ENCODE measurements at places on chromosomes 4 and X. TPM values are rescaled to one million over a fixed set of nuclear protein-coding genes. Genes with fewer than 3 reads are reported as not detected.

CPLX1 gene
- 4.4 TPM for total RNA-seq

GPR82 gene
- 0.27 TPM for total RNA-seq

NKRF gene
- 5.2 TPM for total RNA-seq

CXCL6 gene
- 0.30 TPM for total RNA-seq

PABPC1L2A gene
- not detected for total RNA-seq

TMSB15C gene
- total RNA-seq, result 0.10 TPM

GAGE12F gene
- total RNA-seq, result not detected

ADAD1 gene
- not detected for total RNA-seq

DDX60 gene
- 5.6 TPM for total RNA-seq

GC gene
- not detected for total RNA-seq

XAGE1A gene
- total RNA-seq, result not detected

Measured in left ventricle myocardium superior (tissue), 1 donor.